IMR-90 (cell line): ENCODE measurements at places on chromosomes 1 and 21. TPM values are rescaled to one million over a fixed set of nuclear protein-coding genes. Genes with fewer than 3 reads are reported as not detected.

GRCh38 chr1:162003830-162004215, 19.8 kb downstream of the OLFML2B start:
- DNase-seq: peak; percentile 83

DNA sequence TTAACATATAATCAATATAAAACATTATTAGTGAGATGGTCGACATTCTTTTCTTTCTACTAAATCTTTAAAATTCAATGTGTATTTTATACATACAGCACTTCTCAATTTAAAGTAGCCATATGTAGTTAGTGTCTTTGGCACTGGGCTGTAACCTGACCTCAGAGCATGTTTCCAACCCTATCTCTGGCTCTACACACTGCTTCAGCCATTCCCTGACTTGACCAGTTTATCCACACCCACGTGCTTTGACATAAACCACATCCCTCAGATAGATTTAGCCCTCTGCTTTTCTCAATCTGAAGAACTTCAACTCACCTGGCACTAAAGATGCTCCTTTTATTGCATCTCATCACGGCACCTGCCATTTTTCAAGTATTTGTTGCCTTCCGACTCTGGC, 58.3 kb downstream of the RGS2 start:
- DNase-seq: no peak

Gene SERPINC1
- polyA plus RNA-seq: not detected in 2 replicates

GRCh38 chr21:18449605-18450550, 46.3 kb upstream of the TMPRSS15 start:
- no peak for DNase-seq

Gene OLFM3
- not detected in 2 replicates for polyA plus RNA-seq

Gene UBQLN4
- 21.6 and 24.0 TPM in 2 replicates for polyA plus RNA-seq

DNA sequence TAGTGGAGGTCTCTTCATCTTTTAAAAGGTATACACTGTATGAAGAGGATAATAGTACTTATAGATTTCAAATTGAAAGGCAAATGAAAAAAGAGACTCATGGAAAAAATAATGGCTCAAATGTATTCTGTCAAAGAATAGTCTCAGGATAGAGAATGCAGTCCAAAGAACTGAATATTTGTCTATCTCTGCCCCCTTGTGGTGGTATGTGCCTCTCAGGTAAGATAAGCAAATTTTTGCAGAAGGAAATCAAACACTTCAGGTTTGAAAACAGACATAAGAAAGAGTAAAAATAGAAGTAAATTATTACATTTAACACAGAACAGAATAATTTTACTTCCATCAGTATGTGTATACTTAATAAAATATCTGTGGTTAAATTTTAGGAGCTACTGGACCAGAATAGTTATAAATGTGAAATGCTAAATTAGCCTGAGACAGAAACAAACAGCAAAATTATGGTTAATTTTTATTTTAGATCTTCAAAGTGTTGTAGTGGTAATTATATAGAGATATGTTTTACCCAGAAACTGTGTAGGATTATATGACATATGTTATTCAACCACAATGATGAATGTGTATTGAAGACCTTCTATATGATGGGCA, 164.4 kb upstream of the PALMD start:
- peak; percentile 68 for DNase-seq

Gene AQP10
- not detected in 2 replicates for polyA plus RNA-seq

GRCh38 chr1:38744452-38745350, 114.9 kb downstream of the RRAGC start:
- DNase-seq: no peak

DNA sequence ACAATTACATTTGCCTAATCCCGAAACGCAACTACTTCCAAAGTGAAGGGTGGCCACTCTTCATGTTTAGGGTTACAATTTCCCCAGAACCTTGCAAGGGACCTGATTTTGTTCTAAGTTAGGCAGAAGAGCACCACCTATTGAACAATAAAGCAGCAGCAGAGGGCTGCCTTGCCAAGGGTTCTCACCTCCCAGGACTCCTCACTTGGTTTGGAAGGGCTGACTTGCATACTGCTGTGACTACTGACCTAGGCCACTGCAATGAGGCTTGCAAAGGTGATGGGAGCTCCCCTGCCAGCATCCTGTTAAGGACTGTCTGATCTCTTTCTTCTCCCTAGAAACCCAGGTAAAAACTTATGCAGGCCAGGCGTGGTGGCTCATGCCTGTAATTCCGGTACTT, 14.2 kb downstream of the MTOR start:
- no peak for DNase-seq

Gene CHI3L2
- polyA plus RNA-seq: 0.19 and 0.39 TPM in 2 replicates

- DNase-seq: no peak
These were observed 12.6 kb downstream of the C1orf115 start for GRCh38 chr1:220702733-220703270.

DNA sequence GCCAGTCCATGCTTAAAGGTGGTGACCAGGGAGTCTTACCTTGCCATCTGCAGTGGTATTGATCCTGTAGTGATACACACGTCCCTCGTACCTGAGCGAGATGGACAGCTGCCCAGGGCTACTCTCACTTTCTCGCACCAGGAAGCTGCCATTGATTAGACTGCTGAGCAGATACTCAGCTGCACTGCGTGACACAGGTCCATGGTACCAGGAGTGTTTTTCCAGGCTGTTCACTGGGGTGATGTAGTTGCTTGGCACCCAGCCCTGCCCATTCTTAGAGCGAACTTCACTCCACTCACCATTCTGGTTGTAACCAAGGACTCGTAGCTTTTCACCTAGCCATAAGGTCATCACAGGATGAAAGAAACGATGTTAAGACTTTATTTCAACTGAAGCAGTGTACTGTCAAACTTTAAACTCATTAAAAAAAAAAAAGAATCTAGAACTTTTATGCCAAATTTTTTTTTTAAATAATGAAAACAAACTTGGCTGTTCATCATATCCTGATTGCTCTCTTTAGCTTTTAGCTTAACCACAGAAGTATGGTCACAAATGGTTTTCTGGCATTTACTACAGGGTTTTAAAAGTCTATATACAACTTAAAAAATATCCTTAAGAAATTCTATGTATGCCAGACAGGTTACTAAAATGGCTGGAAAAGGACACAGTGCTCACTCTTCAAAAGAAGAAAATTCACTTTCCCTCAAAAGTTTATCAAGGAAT, 44.6 kb downstream of the TOR3A start:
- no peak for DNase-seq

- DNase-seq: no peak
These were observed 26.0 kb downstream of the ARID1A start for GRCh38 chr1:26721669-26722355.

DNA sequence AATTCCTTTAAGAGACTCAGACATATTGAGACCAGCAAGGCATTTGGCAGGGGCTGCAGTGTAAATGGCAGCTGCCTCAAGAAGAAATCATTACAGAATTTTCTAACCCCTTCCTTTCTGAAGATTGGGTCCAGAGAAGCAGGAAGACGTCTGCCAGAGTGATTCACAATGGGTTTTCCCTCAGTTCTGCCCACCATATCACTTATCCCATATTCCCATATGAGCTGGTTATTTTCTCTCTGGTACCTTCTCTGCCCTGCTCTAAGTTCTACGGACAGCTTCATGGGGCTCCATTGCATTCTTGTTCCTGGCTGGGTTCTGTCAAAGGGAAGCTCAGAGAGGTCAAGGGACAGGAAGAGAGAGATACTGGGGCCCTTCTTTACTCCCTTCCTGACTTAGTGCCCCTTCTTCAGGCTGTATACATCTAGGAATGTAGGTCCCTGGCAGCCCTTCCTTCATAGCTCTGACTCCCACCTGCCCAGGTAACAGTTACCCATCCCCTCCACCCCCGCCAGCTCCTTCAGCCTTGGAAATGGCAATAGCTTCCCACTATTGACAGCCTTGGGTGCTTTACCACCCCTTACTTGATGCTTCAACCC, 420.6 kb upstream of the DAB1 start:
- no peak for DNase-seq

- no peak for DNase-seq
These were observed 20.8 kb upstream of the LRRC3 start for GRCh38 chr21:44434568-44434925.

DNA sequence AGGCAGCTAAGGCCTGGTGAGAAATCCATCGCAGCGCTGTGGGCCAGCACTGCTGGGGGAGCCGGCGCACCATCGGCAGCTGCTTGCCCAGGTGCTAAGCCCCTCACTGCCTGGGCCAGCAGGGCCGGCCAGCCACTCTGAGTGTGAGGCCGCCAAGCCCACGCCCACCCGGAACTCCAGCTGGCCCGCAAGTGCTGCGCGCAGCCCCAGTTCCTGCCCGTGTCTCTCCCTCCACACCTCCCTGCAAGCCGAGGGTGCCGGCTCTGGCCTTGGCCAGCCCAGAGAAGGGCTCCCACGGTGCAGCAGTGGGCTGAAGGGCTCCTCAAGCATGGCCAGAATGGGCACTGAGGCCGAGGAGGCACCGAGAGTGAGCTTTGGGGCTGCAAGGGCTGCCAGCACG, 64.4 kb downstream of the EBNA1BP2 start:
- DNase-seq: no peak

DNA sequence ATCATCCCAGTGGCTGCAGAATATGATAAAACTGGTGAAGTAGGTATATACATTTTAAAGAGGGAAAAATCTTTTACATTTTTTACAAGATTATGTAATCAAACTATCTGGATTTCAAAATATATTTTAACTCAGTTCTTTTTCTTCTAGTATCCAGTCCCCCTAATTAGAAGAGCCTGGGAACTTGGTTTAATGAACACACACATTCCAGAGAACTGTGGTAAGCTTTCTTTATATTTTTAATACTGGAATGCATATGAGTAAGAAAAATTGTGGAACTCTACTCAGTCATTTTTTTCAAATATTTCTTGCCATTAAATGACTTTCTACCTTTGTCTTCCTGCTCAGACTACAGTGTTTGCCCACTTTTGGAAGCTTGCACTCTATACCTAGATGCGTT, 8.2 kb downstream of the ACADM start:
- DNase-seq: no peak

GRCh38 chr1:45383191-45383590, 43.0 kb upstream of the MUTYH start:
- DNase-seq: no peak

Gene F13B
- not detected in 2 replicates for polyA plus RNA-seq

DNA sequence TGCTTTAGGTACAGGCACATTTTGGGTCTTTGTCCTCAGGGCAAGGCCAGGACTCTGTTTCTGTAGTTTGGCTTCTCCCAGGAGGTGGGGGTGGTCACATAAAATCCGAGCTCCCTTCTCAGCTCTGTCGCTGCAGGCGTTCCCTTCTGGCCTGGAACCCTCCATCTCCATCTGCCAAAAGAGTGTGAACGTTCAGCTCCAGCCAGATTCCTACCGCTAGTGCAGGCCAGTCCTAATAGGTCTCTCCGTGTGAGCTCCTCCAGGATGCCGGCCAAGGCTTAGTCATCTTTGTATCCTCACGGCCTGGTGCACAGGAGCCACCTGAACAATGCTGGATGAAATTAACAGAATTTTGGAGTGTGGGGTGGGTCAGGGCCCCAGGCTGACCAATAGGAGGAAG, 19.9 kb upstream of the KCNA10 start:
- DNase-seq: no peak

- DNase-seq: no peak
These were observed 60.5 kb downstream of the USP24 start for GRCh38 chr1:55154616-55155015.

- DNase-seq: no peak
These were observed 1199.5 kb upstream of the TMPRSS15 start for GRCh38 chr21:19603011-19603593.

GRCh38 chr1:17569200-17570139, 30.0 kb downstream of the ARHGEF10L start:
- peak; percentile 84 for DNase-seq

- DNase-seq: no peak
These were observed 50.6 kb downstream of the DNTTIP2 start for GRCh38 chr1:93828367-93828755.

Gene PDPN
- polyA plus RNA-seq: 0.16 and 0.31 TPM in 2 replicates

GRCh38 chr1:44613941-44614340, 60.3 kb downstream of the TMEM53 start:
- DNase-seq: no peak

DNA sequence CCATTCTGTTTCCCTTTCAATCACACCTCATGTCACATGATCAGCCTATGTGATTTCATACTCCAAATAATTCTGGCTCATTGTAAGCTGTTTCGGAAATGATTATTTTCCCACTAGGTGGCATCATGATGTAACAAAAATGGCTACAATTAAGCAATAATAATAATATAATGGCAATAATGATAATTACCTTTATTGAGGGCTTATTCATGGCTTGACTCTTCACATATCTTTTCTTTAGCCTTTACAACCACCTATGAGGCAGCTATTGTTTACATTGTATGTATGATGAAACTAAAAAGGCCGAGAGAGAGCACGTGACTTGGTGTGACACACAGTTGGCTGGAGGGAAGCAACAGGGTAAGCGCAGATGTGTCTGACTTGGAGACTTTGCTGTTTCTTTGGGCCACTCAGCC, 12.5 kb upstream of the KPRP start:
- DNase-seq: peak; percentile 47

- peak; percentile 24 for DNase-seq
These were observed 30.1 kb downstream of the LDLRAD1 start for GRCh38 chr1:53987880-53988279.
